ENCODE measurements at places on chromosomes 12 and 14.

DNA sequence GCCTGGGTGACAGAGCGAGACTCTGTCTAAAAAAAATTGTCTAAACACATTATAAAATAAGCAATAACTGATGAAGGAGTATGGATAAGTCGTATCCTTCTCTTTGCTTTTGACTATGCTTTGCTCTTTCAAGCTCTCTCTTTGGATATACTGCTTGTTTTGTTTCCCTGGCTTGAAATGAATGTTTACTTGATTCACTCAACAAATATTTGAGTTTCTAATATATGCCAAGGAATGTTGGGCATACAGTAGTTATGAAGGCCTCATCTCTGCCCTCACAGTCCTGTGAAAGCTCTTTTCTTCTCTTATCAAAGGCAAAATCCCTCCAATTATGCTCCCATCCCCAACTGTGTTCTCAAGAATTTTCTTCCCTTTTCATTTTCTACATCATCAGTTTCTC, 123.5 kb downstream of the PTPRR start:
- no peak for DNase-seq

DNA sequence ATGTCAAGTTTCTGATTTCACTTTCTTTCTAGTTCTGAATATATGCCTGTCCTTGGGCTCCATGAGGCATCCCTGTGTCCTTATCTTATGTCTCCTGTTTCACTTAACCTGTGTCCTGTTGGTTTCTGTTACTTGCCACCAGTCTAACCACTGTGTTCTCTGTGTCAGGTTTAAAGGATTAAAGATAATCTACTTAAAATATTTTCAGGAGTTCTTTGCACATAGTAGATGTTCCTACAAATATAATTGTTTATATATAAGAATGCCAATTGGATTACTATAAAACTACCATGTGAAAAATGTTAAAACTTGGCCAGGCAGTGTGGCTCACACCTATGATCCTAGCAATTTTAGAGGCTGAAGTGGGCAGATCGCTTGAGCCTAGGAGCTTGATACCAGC, 406.4 kb downstream of the CCER1 start:
- no peak for DNase-seq

- no peak for DNase-seq
These were observed 25.1 kb downstream of the AHNAK2 start for GRCh38 chr14:104953097-104953496.

DNA sequence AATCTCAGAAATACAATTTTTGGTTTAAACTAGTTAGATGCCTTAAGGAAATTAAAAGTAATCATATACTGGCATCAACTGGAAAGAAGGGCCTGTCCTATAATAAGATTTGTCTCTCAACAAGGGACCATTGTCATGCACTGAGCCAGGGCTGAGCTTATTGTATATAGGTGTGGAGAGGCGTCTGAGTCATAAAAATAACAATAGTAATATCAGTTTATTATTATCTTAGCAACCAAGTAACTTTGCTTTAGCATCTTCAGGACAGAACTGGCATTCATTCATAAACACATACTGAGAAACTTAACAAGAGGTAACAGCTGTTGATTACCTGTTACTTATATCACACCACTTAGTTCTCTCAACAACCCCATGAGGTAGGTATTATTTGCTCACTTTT, 7.1 kb downstream of the KRT75 start:
- DNase-seq = no peak

DNA sequence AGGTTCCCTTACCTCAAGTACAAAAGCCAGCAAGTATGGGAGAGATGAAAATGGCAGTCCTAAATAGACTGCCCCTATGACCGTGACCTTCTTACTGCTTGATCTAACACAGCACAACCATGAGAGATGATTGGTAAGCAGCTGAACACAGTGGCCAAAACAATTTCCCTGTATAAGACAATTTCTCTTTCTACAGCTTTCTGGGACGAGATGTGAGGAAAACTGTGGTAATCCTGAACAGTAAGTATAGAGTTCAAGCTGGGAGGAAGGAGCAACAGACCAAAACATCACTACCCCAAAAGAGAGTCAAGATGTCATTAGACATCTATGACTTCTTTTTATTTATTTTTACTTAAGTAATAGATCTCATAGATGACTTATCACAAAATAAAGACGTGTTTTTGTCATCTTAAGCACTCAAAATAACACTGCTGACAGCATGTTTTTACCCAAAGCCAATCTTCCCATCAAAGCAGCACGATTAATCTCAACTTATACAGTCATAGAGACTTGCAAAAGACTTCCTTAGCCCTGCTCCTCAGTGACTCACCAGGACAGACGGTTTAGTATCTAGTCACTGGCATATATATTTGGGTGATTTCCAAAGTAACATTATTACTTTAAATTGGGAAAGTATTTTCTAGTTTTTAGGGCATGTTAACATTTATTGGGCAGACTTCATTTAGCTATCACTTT, 3.7 kb downstream of the TMEM52B start:
- DNase-seq = no peak

DNA sequence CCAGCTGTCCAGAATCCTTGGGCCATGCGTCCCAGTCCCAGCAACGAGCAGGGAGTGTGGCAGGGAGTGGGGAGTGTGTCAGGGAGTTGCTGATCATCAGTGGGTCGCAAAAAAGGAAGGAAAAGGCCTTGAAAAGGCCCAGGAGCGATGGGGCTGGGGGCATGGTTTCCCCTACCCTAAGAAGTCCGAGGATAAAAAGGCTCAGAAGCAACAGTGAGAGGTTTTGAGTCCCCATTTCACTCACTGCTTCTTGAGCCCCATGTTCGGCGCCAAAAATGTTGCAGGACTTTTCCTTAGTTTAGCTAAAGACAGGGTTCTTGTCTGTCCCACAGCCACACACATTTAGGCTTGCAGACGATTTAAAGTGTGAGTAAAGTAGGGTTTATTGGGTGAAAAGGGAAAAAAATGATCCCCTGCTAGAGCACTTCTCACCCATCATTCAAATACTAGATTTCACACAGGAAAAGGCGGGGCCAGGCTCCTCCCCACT, 189.5 kb downstream of the KCNC2 start:
- no peak for DNase-seq

GRCh38 chr12:127162902-127163301, 1104.1 kb upstream of the TMEM132C start:
- peak; percentile 16 for DNase-seq

- DNase-seq = no peak
These were observed 469.2 kb downstream of the DIO2 start for GRCh38 chr14:79742142-79742541.

DNA sequence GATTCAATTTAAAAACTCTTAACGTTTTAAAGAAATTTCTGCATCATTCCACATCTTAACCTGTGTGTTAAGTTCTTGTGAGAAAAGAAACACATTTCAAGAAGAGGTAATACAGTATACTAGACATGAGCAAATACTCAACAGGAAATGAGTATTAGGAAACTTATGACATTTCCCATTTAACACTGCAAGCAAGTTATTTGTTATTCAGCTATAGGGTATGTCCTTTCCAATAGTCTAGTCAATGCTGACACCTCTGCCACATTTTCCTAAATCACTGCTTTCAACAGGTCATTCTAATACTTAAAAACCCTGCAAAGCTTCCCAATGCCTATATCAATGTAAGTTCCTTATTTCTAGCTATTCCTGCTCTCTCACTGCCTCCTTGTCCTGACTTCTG, 93.1 kb downstream of the DDHD1 start:
- DNase-seq = no peak

- no peak for DNase-seq
These were observed 298.6 kb upstream of the PPFIA2 start for GRCh38 chr12:82057770-82058169.

DNA sequence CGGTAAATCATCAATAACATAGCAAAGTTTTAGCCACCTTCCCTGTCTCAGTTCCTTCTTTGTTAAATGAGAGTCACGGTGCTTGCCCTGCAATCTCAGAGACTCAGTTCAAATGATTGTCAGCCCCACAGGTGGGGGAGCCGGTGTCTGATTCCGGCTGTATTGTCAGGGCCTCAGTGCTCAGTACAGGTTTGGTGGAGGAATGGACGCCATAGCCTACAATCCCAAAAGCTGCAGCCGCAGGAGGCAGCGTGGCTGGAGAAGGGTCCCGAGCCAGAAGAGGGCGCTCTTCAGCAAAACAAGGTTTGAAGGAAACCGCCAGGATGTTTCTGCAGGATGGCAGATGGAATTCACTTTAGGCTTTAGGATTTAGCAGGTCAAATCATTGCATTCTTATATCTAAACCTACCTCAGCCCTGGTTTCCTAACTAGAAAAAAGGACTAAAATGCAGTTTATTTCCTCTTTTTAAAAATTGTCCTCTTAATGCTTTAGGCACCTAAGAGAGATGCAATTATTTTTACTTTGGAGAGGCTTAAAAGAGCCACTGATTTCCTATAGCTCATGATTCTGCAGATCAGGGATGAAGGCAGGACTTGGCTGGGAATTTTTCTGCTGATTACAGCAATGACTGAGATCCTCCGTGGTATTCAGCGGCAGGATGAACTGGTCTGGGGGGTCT, 29.2 kb downstream of the FOS start:
- DNase-seq = peak; percentile 67

- DNase-seq = no peak
These were observed 74.3 kb downstream of the MAP1LC3B2 start for GRCh38 chr12:116633476-116633875.

- no peak for DNase-seq
These were observed 953 bp upstream of the DCAF5 start for GRCh38 chr14:69153873-69154270.

DNA sequence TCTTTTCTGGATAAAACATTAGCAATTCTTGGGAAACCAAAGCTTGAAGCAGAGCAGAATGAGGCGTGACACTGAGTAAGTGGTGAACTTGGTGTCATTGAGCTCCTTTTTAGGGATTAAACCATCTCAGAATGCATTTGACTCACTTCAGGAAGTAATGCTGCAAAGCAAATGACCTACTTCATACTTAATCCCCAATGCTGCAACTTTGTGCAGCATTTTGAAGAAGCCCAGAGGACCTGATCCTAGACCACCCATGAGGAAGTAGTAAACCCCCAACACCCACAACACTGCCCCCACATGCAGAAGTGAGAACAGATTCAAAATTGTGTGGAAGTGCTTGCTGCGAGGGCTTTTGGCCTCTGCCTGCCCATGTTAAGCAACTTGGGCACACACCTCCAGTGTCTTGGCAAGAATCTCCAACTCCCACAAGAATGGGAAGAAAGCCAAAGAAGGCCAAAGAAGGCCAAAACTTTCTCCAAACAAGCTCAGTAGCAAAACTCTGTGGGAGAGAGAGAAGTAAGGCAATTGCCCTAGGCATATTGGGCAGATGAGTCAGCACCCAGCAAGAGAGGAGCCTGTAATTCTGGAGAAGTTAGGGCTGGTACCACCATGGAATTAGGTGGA, 69.2 kb upstream of the ETV6 start:
- DNase-seq = no peak

DNA sequence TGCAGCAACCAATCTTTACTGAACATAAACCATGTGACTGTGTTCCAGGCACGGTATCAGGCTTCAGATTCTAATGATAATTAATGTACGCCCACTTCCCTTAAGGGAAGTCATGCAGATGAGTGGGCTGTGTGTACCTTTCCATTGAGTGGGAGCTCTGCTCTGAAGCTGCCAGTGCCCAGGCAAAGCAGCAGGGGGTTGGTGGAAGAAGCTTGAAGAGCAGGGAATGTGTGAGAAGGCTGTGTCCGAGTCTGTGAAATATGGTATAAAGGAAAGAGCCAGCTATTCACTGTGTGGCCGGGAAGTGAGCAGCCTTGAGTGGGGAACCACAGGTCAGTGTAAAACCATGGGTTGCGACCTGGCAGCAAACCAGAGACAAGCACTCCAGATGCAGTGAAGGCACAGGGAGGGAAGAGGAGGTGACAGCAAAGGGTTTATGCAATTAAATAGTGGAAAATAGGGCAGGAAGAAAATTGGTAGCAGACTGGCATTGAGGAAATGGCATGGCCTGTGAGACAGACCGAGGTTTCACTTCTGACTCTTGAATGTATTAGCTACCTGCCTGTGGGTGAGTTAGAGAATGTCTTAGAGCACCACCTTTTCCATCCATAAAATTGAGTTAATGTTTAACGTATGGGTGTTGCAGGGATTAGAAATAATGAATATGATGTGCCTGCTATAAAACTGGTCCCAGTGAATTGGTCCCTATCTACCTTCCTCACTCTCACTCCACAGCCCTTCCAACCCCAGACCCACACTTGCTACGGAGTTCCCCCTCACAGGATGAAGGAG, 116.4 kb downstream of the NTF3 start:
- no peak for DNase-seq

GRCh38 chr12:45483571-45483970, 245.9 kb upstream of the ARID2 start:
- DNase-seq = no peak
